GM18507 (cell line): ENCODE measurements at places on chromosomes 12 and 14.

DNA sequence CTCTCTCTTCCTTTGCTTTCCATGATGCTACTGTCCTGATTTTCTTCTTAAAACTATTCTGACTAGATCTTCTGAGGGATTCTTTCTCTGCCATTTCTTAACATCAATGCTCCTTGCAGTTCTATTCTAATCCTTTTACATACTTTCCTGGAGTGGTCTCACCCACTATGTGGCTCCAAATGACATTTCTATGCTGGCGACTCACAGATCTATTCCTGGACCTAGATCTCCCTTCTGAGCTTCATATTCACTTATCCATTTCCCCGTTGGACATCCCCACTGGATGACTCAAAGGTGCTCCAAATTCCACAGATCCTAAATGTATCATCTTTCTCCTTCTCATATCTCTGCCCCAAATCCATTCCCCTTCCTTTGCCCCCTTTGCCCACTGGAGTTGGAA lies 4.1 kb downstream of the TEP1 start:
- no peak for DNase-seq

DNA sequence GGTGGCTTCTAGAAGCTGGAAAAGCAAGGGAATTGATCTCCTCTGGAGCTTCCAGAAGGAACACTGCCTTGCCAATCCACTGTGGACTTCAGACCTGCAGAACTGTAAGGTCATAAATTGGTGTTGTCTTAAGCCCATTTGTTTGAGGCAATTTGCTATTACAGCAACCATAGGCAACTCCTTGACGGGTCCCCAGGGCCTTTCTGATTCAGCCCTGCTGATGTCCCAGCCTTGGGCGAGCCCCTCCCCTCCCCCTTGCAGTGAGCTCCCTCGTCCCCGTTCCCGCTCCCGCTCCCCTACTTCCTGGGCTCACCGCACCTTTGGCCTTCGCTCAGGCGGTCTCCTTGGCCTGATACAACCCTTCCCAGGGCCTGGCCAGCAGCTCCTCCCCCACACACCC lies 18.9 kb upstream of the DIO3 start:
- DNase-seq = no peak

DNA sequence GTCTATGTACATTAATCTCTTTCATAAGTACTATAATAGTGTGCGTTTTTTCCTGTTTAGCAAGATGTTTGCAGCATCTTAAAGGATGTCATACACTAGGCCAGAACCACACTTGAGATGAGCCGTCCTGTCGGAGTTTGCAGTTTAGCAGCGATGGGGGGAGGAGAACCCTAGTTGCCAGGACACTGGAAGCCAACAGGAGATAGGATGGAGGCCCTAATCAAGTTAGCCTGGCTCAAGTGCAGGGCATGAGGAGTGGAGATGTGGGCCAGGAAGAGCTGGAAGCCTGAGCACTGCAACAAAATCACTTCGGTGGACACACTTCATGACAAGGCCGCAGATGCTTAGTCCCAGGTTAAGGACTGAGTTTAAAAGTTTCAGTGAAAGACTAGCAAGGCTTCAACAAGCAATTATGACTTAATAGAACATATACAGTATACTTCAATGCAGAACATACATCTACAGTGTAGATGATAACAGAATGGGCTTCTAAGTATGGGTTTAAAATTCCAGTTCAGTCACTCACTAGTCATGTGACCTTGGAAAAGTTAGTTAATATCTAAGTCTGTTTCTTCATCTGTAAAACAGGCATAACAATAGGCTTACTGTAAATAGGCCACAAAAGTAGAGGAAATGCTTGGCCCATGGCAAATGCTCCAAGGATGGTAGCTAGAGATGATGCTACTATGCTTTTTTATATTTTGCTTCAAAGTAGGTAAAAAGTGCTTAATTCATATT lies 77.1 kb downstream of the PTPN21 start:
- no peak for DNase-seq

DNA sequence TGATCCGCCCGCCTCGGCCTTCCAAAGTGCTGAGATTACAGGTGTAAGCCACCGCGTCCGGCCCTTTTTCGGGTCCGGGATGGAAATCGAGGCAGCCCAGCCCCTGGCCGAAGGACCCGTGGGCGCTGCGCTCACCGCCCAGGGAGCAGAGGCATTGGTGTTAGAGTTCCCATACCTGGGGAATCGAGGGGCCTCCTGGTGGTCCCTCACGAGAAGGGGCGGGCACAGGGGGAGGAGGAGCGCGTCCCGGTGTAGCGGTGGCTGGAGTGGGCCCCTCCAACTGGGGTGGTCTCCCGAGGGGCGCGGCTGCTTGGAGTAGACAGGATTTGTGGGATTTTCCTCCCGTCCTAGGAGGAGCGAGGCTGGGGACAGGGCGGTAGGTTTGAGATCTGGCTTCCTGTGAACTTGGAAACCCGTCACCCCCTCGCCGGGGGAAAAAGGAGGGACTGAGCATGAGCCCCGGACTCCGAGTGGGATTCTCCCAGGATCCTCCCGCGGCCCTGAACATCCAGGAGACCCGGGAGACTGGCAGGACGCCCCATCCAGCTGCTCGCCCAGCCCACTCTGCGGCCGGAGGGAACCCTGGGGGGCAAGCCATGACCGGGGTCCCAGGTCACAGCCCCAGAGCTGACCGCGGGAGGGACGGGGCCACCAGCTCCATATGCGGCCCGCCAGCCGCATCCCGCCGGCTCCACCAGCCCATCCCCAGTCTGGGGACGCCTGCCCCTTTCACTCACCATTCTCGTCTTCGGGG lies 70.9 kb downstream of the ASCL4 start:
- no peak for DNase-seq

DNA sequence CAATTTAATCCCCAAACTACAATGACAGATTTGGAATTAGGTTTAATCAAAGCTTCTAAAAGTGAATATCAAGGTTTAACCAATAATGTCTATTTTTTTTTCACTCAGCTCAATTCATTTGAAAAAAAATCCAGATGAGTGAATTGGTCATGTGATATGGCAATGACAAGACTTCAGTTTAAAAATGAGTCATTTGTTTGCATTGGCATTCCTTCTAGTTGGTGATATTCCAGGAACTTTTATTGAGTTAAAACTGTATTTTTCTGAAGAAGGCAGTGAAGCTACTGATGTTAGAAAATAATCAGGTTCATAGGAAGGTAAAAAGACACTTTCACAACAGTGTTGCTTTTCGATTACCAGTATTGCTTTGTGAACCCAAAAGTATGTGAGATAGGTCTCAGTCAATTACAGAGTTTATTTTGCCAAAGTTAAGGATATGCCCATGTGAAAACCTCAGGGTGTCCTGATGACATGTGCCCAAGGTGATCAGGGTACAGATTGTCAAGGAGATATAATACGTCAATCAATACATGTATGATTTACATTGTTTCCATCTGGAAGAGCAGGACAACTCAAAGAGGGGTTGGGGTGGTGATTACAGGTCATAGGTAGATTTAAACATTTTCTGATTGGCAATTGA lies 1214.9 kb downstream of the GALC start:
- no peak for DNase-seq

DNA sequence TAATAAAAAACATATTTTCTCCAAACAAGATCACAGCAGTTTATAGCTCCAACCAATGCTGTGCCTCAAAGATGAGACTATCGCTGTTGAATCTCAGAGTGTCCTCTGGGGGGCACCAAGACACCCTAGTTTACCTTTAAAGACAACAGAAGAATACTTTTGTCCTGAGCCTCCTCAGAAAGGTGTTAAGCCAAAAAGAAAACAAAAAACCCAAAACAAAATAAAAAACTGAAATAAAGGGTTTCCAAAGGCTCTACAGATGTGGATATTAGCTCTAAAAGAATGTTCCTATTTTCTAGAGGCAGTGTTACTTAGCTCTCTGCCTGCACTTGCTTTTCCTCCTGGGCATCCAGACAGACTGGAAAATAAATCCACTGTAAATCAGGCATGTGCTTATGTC lies 86.9 kb upstream of the TTC7B start:
- DNase-seq = peak; percentile 45

DNA sequence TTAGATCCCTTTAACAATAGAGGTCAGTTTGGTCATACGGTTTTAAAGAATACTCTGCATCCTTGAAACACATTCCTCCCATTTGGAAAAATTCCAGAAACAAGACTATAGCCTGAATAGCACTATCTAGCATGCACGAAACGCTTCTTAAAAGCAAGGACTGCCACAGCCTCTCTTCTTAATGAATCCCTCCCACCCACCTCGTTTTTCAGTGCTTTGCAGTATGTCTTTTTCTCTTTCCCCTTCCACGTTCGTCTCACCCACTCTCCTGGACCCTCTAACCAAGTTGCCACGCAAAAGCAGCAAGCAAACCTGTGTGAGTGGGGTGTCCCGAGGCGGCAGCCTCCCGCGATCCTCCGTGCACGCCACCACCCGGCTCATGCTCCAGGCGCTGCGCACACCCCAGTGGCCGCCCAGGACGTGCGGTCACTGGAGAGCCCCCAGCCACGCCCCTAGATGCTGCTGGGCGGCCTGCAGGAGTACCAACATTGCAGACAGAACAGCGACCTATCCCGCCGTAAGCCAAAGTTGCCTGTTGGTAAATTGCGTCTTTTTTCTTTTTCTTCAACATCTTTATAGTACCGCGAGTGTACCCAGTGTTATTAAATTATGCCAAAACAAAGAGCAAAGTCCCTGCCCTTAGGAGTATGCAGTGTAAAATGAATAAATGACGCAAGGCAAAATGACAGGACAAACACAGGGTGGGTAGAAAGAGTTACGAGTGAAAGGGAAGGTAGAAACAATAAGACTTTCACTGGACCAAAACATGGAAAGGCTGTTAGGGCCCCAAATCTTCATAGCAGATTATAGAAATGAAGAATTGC lies at the start of gene SLC38A4:
SLC38A4 (minus strand) TSS at position 407 of the 824 bp plus-strand sequence. CDS start 32,926 bp downstream, outside the sequence.
- DNase-seq = no peak

GRCh38 chr12:116153113-116153512 lies 124.4 kb downstream of the MED13L start:
- DNase-seq = no peak

- no peak for DNase-seq
These were observed 9.8 kb upstream of the PNMA1 start for GRCh38 chr14:73723797-73724661.

- DNase-seq = no peak
These were observed 364.2 kb downstream of the SOX5 start for GRCh38 chr12:23585156-23585781.

GRCh38 chr14:32027255-32027939 lies 49.7 kb upstream of the ARHGAP5 start:
- DNase-seq = no peak

GRCh38 chr14:55298500-55298822 lies 27.2 kb downstream of the FBXO34 start:
- no peak for DNase-seq

DNA sequence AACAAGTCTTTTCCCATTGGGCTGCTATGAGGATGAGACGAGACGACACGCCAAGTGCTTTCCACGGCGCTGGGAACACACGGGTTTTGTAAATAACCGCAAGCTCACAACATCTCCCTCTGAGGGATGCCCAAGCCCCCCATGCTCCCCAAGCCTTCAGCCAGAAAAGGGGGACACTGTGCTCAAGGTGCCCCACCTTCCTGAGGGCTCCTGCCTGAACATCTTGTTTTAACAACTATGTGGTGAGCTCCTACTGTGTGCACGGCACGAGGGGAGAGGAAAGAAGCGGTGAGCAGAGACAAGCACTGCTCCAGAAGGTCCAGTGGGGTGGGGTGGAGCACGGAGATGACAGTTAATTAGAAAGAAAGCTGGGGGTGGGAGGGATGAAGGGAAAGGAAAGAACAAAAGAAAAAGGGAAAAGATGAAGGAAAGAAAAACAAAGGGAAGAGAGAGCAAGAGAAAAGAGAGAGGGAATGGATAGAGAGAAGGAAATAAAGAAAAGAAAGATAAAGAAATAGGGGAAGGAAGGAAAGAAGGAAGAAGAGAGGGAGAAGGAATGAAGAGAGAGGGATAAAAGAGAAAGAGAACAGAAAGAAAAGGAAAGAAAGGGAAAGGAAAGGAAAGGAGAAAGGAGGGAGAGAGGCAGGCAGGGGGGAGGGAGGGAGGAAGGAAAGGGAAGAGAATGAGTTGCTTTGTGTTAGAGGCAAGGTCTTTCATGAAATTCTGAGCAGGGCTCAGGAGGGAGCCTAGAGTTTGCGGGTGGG lies 56.8 kb downstream of the SLC15A4 start:
- DNase-seq = no peak

- DNase-seq = no peak
These were observed 215.8 kb upstream of the DIO2 start for GRCh38 chr14:80427101-80427500.

DNA sequence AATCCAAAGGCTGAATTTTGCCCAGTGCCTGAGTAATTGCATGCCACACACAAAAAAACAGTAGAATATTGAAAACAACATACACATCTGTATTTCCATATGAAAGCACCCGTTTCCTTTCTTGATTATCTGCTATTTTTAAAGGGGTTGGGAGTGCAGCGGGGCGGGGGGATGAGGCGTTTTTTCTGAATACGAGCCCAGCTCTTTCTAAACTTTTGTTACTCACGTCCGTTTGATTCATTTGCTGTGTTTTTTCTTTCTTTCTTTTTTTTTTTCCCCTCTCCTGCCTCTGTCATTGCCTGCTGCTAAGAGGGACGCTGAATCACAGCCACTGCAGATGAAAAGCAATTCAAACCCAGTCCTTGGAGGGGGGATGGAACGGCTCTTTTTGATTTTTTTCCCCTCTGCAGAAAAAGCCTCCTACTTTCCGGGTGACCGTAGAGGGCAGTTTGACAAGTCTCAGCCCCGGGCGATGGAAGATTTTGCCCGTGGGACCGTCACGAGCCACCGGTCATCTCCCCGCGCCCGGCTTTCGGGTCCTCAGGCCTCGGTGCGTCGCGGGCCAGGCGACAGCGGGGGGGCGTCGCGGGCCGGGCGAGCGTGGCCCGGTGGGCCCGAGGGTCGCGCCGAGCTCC lies 572 bp upstream of the RASSF8 start:
- no peak for DNase-seq

GRCh38 chr12:24177889-24178288 lies 228.4 kb upstream of the SOX5 start:
- no peak for DNase-seq

GRCh38 chr12:77010691-77011548 lies 54.4 kb downstream of the E2F7 start:
- DNase-seq = peak; percentile 29

DNA sequence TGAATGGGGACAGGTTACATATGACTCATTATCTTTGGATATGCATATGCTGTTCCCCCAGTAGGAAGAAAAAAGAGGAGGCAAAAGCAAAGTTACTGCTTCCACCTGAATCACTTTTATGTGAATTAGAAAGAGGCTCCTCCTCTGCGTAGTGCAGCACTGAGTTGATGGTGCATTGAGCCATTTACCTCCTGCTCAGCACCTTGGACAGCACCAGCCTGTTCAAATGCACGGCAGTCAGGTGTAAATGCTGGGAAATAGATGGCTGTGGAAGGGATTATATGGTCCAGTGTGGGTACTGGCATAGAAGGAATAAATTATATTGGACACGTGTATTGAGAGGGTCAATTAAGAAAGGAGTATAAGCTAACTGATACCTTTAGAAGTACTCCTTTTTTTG lies 541.9 kb upstream of the SEL1L start:
- DNase-seq = no peak

DNA sequence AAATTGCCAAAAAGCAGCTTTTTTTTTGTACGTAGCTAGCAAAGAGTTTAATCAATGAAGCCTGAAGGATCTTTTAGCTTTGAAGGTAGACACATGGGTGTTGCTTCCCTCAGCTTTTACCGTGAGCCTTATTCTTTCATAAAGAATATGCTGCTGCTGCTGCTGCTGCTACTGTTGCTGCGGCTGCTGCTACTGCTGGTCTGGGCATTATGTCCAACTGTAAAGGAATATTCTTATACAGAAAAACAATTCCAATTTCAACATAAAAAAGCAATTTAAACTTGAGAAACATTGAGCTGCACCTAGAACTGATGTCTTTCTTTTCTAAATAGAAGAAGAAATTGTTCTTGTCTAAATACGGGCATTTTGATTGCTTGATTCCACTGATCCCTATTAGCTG lies 38.9 kb upstream of the PPP1R12A start:
- DNase-seq = no peak
